ENCODE measurements at places on chromosomes 3 and 15.

GRCh38 chr15:45179221-45179985 is 8.4 kb downstream of the SHF start:
- DNase-seq, result no peak

- no peak for DNase-seq
Measured at GRCh38 chr15:68413363-68414205, 18.4 kb downstream of the ITGA11 start.

DNA sequence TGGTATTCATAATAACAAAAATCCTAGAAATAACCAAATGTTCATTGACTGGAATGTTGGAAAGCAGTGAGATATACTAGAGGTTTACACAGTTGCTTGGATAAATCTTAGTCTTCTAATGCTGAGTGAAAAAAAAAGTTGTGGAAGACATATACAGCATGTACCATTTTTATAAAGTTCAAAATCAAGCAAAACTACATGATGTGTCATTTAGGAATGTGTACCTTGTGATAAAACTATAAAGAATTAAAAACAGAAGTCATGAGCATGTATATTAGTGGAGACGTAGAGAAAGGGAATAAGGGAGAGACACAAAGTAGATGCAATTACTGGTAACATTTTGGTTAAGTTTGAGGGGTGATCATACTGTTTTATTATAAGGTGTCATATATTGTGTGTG is 45.2 kb downstream of the FBXL2 start:
- no peak for DNase-seq

GRCh38 chr3:51869304-51869703 is 6.1 kb downstream of the IQCF5 start:
- DNase-seq, result no peak

DNA sequence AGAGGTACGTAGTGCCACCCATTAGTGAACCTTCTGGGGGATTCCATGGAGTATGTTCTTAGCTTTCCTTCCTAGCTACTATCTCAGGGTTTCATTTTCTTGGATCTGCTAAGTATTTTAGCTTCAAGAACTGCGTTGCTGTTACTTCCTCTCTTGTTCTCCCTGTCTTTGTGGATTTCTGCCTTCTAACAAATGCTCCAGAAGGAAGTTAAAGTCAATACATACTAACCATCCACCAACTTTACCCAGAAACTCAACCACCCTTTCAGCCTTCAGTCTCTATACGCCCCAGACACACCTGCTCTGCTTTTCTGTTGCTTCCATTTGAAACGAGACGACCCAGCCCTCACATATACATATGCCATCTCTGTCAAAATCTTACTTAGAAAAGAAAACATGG is 2.4 kb upstream of the KLF13 start:
- DNase-seq, result no peak

DNA sequence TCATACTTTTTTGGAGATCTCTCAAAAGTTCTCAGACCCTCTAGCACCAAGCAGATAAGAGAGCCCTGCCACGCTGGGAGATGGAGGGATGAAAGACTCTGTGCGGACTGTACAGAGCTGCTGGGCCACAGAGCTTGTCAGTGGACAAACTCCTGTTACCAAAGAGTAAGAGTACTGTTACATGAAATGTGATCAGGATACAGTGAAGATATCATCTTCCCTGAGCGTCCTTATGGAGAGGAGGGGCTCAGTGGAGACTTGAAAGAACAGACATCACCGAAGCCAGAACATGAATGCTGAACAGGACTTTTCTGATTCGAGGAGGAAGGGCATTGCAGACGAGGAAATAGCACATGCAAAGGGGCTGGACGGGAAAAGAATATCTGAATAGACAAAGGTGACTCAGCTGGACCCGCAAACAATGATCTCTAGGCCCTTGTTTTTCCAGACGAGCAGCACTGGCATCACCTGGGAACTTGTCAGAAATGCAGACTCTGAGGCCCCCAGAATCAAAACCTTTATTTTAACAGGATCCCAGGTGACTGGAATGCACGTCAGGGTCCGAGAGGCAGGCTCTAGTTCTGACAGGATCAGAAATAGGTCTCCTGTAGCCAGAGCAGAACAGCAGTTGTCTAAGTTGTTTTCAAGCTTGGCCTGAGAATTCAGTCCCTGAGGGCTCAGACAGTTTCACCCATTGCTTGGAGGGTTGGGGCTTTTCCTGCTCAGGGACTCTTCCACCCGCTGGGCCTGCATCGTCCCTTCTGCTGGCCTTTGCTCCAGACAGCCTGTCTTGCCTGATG is 277.9 kb downstream of the RPLP1 start:
- DNase-seq, result no peak

DNA sequence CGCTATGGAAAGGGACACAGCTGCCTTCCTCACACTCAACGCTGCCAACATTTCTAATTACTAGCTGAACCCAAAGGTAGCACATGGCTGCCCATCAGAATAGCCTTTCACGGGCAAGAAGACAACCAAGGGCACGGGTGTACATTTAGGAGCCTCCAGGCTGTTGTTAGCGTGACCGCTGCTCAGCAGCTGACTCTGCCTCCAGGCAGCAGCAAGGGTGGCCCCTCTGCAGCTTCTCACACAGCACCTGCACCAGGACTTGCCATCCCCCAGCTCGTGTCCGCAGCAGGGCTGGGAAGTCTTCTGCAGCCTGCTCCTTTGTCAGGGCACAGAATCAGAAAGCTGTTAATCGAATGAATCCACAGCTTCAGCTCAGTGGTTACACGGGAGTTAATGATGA is 146.8 kb downstream of the ADAMTS17 start:
- DNase-seq, result no peak

- no peak for DNase-seq
Measured at GRCh38 chr15:51533672-51534398, 88.7 kb downstream of the DMXL2 start.

DNA sequence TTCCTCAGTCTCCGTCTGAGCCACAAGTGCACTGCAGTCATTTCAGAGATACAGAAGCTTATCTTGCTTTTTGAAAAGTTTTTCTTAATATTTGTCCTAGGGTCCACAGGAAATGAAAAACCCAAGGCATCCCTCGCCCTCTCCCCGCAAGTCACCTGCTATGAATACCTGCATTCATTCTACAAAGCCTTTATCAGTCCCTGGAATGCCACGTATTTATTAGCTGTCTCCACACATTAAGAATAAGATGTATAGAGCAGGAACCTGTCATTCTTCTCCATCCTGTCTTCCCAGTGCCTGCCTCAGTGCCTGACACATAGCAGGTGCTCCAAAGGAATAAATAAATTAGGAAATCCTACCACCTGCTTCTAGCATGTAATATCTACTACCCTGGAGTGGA is 73.3 kb upstream of the ICE2 start:
- no peak for DNase-seq

DNA sequence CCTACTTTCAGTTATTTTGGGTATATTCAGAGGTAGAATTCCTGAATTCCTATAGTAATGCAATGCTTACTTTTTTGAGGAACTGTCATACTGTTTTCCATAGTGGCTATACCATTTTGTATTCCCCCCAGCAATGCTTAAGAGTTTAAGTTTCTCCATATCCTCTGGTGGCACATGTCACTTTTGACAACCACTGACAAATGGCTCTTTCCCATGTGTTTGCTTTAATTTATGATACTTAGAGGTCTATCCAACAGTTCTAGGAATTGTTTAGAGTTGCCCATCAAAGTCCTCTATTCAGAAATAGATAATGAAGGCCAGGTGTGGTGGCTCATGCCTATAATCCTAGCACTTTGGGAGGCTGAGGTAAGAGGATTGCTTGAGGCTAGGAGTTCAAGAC is 128.9 kb upstream of the CFAP20DC start:
- DNase-seq, result no peak

- no peak for DNase-seq
Measured at GRCh38 chr15:31235311-31236183, 91.1 kb upstream of the KLF13 start.

- DNase-seq, result no peak
Measured at GRCh38 chr15:39213385-39213840, 367.5 kb upstream of the THBS1 start.

DNA sequence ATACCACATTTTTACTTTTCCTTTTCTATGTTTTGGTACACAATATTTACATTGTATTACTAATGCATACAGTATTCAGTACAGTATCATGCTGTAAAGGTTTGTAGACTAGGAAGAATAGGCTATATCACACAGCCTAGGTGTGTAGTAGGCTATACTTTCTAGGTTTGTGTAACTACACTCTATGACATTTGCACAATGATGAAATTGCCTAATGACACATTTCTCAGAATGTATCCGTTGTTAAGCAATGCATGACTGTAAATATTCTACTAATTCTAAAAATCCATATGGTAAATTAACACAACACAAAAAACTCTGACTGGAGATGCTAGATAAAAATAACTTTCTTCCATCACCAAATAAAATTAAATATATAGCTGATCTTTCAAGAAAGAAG is 16.2 kb downstream of the NEDD4 start:
- DNase-seq, result no peak

GRCh38 chr15:57205027-57205855 is 171.1 kb upstream of the CGNL1 start:
- DNase-seq, result no peak
